Inflammatory macrophage treated with lipopolysaccharide for 1 hour (primary cell): ENCODE measurements at places on chromosomes 4 and X.

DNA sequence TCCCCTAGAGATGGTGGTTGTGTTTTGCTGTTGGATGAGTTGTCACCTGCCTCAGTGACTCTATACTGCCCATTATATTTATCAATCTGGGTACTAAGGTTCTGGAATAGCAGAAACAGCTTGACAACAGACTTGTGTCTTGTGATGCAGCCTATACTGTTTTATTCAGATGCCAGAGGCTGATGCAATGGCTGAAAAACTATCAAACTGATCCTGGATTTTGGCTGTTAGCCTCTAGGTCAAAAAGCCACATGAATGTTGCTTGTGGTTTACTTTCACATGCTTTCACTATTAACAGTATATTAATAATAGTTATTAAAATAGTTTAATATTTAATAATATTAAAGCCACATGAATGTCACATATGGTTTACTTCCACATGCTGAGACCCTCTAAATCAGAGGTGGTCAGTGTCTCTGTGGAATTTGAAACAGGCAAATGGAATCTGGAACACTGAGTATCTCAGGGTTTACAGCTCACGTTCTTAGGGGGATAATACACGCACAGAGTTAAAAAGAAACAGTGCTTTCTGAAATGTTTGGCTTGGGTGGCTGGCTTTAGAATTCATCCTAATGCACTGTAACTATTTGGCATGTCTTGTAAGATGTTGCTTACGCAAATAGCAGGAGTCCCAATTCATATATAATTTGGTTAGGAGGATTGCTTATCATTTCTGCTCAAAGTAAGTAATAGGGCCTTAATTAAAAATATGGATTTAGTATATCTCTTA, 82.5 kb upstream of the LCORL start:
- no peak for DNase-seq

- no peak for DNase-seq
These were observed 9.2 kb upstream of the RBPJ start for GRCh38 chr4:26311633-26312032.

DNA sequence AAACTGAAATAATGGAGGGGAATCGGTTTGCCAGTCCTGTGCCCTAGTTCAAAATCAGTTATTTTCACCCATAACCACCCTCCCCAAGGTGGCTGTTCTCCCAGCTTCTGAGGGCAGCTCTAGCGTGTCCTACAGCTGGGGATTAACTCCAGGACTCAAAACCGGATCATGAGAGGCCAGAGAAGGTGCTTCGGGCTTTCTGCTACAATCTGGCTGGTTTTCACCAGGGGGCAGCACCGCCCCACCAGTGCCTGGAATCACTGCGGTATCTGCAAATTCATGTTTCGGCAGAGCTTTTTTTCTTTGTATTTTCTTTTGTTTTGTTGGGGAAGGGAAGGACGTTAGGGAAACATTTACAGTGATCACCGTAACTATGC, 28.4 kb downstream of the PDHA1 start:
- peak; percentile 35 for DNase-seq

- no peak for DNase-seq
These were observed 183.2 kb upstream of the CASK start for GRCh38 chrX:42106556-42106955.

- DNase-seq = no peak
These were observed 6.6 kb upstream of the MAGEB17 start for GRCh38 chrX:16160729-16161128.

- no peak for DNase-seq
These were observed 15.2 kb upstream of the INPP4B start for GRCh38 chr4:142861351-142861750.

- no peak for DNase-seq
These were observed 96.4 kb downstream of the ANAPC10 start for GRCh38 chr4:145001635-145002034.

DNA sequence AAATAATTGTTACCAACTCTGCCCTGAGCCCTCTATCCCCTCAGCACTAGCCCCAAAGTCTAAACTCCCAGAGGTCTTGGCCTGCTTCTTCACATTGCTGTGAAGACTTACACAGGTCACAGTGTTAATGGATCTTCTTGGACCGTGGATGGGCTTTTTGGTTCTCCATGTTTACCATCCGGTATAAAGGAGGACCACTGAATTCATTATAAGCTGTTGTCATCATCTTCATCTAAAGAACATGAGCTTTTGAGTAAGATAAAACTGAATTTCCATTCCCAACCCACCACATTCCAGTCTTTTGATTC, 8.5 kb downstream of the NUDT11 start:
- no peak for DNase-seq

- no peak for DNase-seq
These were observed 288.5 kb downstream of the ASMT start for GRCh38 chrX:1903236-1903935.

DNA sequence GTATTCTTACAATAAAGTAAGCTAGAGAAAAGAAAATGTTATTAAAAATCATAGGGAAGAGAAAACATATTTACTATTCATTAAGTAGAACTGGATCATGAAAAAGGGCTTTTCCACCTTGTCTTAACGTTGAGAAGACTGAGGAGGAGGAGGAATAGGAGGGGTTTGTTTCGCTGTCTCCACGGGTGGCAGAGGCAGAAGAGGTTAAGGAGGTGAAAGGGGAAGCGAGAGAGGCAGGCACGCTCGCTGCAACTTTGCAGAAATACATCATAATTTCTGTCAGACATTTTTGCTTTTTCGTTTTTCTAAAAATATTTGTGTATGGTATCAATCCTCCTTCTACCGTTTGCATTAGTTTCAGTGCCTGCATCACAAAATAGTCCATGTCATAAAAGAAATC, 2375.1 kb upstream of the AGA start:
- DNase-seq = no peak

DNA sequence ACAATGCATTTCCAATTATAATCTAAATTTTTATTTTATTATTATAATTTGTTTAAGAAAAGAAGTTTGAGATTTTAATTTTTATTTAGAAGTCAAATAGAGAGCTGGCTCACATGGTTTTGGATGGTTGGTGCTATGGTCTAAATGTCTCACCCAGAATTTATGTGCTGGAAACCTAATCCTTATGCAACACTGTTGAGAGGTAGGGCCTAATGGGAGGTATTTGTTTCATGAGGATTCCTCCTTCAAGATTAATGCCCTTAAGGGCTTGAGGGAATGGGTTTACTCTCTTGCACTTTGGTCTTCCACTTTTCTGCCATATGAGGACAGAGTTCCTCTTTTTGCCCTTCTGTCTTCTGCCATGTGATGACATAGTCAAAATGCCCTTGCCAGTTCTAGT, 960.5 kb upstream of the IGFBP7 start:
- no peak for DNase-seq

DNA sequence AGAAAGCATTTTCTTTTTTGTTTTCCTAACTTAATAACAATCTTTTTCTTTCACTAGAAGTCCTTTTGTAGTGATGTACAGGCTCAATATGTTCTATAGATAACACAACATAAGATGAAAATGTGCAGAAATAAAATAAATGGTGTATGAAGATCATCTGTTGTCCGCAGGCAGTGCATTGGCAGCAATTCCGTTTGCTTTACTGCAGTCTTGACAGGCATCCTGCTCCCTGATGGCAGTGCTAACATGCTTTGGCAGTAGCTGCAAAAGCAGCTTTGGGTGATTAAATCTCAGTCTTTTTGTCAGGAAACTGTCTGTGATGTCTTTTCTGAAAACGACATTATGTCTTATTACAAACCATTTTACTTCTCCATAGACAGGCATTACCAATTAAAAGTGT, 131.4 kb downstream of the TRAM1L1 start:
- no peak for DNase-seq

GRCh38 chr4:83832110-83832825, 296.4 kb downstream of the GPAT3 start:
- no peak for DNase-seq

GRCh38 chr4:102612210-102612609, 111.1 kb downstream of the NFKB1 start:
- DNase-seq = no peak

DNA sequence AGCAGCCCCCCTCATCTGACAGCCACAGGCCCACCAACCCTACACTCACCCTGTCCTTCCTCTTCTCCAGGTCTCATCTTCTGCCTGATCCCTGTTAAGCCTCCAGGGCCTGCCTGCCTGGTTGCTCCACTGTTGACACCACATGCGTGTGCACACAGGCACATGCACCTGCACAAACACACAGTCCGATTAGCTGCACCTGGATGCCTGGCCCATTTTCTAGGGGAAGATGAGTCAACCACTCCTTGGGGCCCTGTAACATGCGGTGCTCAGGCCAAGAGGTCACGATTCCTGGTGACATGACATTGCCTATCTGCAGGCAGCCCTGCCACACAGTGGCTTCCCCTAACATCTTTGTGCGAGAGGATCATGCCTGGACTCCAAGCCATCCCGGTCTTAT, 498.4 kb downstream of the BCOR start:
- DNase-seq = no peak

GRCh38 chrX:51878056-51878455, 15.4 kb upstream of the MAGED1 start:
- DNase-seq = no peak

DNA sequence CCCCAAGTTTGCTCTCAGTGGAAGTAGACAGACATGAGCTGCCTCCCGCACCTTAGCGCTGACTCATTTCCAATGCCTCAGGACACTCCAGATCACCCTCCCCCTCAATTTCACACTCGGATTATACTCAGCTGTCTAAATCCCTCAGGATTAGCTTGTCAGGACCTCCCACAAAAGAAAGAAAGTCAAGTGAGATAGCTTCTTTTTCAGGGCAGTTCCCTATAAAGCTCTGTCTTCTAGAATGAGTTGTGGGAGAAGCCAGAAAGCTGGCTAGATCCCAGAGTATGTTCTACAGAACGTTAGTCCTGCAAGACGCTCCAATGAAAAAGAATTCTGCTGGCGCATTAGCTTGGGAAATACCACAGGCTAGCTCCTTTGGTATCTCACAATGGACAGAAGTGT, 51.2 kb upstream of the MTNR1A start:
- DNase-seq = no peak

GRCh38 chrX:23756165-23756564, 13.1 kb upstream of the ACOT9 start:
- peak; percentile 59 for DNase-seq

GRCh38 chrX:51851507-51852085, 41.8 kb upstream of the MAGED1 start:
- DNase-seq = no peak

DNA sequence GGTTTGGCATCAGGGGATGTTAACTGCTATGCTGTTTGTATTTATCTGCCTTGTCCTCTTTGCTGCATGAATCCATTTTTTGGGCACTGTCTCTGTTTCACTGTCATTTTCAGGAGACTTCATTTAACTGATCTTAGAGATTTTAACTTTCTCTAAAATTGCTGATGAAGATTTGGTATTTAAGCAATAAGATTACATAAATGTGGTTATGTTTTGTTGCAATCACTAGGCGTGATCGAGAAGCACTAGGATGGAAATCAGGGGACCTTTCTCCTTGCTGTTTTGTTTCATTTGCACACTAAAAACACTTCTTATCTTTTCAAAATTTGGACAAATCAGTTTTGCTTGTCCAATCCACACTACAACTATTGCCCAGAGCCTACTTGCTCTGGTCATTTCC, 15.4 kb downstream of the CXCL2 start:
- peak; percentile 63 for DNase-seq

DNA sequence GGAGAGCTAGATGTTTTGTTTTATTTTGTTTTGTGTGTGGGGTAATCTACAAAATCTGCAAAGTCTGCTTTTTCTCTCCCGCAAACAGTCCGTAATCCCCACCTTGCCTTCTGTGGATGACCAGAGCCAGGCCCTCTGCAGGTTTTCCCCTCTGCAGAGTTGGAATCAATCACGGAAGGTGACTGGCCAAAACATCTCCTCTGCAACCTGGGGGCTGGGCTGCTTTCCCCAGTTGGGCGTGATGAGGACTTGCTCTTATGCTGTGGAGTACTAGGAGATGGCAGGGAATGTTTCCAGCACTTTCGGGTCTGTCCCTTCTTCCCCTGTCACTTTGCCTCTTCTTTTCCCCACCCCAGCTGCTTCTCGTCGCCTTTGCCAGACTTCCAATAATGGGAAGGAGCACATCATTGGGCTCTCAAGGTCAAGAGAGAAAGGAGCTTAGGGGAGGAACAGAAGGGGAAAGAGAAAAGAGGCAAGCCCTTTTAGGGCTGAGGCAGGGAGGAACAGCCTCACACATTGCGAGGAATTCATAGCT, 1.1 kb downstream of the TMEM35A start:
- DNase-seq = no peak
